A549 treated with RU486 at 1 μM for 4 hours (cell line): ENCODE measurements at places on chromosomes 2 and 18. TPM values are rescaled to one million over a fixed set of nuclear protein-coding genes. Genes with fewer than 3 reads are reported as not detected.

The IL36B gene
- total RNA-seq, result not detected in 5 replicates

The ALPP gene
- total RNA-seq, result 0.42 to 0.58 TPM (median 0.47 TPM) in 5 replicates

The CNRIP1 gene
- 2.2 to 3.2 TPM (median 2.4 TPM) in 5 replicates for total RNA-seq

The RBM44 gene
- 0.14 to 0.33 TPM (median 0.18 TPM) in 5 replicates for total RNA-seq

The DIS3L2 gene
- total RNA-seq, result 10.4 to 14.0 TPM (median 11.6 TPM) in 5 replicates

The TCF7L1 gene
- 5.9 to 10.3 TPM (median 7.6 TPM) in 5 replicates for total RNA-seq

The DUSP28 gene
- 4.4 to 8.9 TPM (median 7.1 TPM) in 5 replicates for total RNA-seq

The HOXD8 gene
- 2.9 to 5.5 TPM (median 5.4 TPM) in 5 replicates for total RNA-seq

The RNPEPL1 gene
- 39.4 to 66.9 TPM (median 62.5 TPM) in 5 replicates for total RNA-seq

The STON1 gene
- 0.30 to 0.50 TPM (median 0.44 TPM) in 5 replicates for total RNA-seq

The CLEC4F gene
- total RNA-seq, result not detected in 5 replicates

The DNAH7 gene
- 0.56 to 1.7 TPM (median 1.0 TPM) in 5 replicates for total RNA-seq
